Activated CD8-positive, alpha-beta T cell treated with anti-CD3 and anti-CD28 coated beads for 36 hours (primary cell): ENCODE measurements at places on chromosomes 5 and 9. TPM values are rescaled to one million over a fixed set of nuclear protein-coding genes. Genes with fewer than 3 reads are reported as not detected.

Gene PROB1
- total RNA-seq, result 3.9 TPM

Gene SPATA31C2
- 0.09 TPM for total RNA-seq

Gene SLC36A3
- not detected for total RNA-seq

Gene GFPT2
- total RNA-seq, result not detected

Gene LIX1
- not detected for total RNA-seq

Gene CTNNAL1
- 24.1 TPM for total RNA-seq

Gene GABRB2
- total RNA-seq, result not detected

Gene CA9
- 4.9 TPM for total RNA-seq

Gene RFESD
- 9.8 TPM for total RNA-seq

Gene TRPM3
- total RNA-seq, result not detected

Gene ANKDD1B
- not detected for total RNA-seq

Gene SH3TC2
- total RNA-seq, result not detected

Gene ADRB2
- 0.98 TPM for total RNA-seq

Gene CDKN2A
- 2.5 TPM for total RNA-seq

Gene GMCL2
- total RNA-seq, result not detected

Gene SNCB
- 0.69 TPM for total RNA-seq

Gene PRRT1B
- total RNA-seq, result not detected

Gene HACD4
- total RNA-seq, result 4.0 TPM

Gene MEIKIN
- not detected for total RNA-seq

Gene LCN9
- not detected for total RNA-seq

Gene EGFLAM
- not detected for total RNA-seq

Gene WDR38
- not detected for total RNA-seq

Gene DND1
- total RNA-seq, result 3.2 TPM

Gene ANKRD31
- total RNA-seq, result 0.94 TPM

Gene FBXL7
- not detected for total RNA-seq

Gene FOXD4L5
- 0.11 TPM for total RNA-seq

Gene SHC3
- not detected for total RNA-seq

Gene ZBTB5
- 8.8 TPM for total RNA-seq

Gene C9orf72
- total RNA-seq, result 7.0 TPM

Gene RRAGA
- 53.6 TPM for total RNA-seq

Gene MYORG
- 4.1 TPM for total RNA-seq

Gene SLC4A9
- total RNA-seq, result 0.36 TPM

Gene PCDHGB2
- total RNA-seq, result 0.14 TPM

Gene ST8SIA4
- total RNA-seq, result 31.6 TPM

Gene MARCOL
- total RNA-seq, result not detected

Gene UHRF2
- total RNA-seq, result 57.0 TPM

Gene SLC45A2
- total RNA-seq, result not detected

Gene AGGF1
- total RNA-seq, result 27.7 TPM

Gene SPATA31D3
- total RNA-seq, result not detected

Gene FGFR4
- 1.3 TPM for total RNA-seq

Gene GABBR2
- total RNA-seq, result not detected

Gene FAM221B
- not detected for total RNA-seq

Gene CREB3
- 22.4 TPM for total RNA-seq

Gene TAF11L7
- not detected for total RNA-seq

Gene TSLP
- 1.0 TPM for total RNA-seq

Gene NTRK2
- 0.09 TPM for total RNA-seq
